Activated CD8-positive, alpha-beta memory T cell treated with anti-CD3 and anti-CD28 coated beads for 24 hours (primary cell): ENCODE measurements at places on chromosomes 3 and 15.

DNA sequence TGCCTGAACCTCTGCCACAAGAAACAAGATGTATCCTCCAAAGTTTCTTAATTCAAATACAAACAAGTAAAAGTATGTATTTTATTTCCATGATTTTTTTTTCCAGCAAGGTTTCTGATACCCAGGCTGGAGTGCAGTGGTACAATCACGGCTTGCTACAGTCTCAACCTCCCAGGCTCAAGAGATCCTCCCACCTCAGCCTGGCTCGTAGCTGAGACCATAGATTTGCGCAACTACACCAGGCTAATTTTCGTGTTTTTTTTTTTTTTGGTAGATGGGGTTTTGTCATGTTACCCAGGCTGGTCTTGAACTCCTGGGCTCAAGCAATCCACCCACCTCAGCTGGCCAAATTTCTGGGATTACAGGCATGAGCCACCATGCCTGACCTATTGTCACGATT, 12.2 kb upstream of the VEPH1 start:
- no peak for DNase-seq

- DNase-seq, result no peak
Observed at GRCh38 chr3:144085964-144086363, 114.3 kb downstream of the DIPK2A start.

DNA sequence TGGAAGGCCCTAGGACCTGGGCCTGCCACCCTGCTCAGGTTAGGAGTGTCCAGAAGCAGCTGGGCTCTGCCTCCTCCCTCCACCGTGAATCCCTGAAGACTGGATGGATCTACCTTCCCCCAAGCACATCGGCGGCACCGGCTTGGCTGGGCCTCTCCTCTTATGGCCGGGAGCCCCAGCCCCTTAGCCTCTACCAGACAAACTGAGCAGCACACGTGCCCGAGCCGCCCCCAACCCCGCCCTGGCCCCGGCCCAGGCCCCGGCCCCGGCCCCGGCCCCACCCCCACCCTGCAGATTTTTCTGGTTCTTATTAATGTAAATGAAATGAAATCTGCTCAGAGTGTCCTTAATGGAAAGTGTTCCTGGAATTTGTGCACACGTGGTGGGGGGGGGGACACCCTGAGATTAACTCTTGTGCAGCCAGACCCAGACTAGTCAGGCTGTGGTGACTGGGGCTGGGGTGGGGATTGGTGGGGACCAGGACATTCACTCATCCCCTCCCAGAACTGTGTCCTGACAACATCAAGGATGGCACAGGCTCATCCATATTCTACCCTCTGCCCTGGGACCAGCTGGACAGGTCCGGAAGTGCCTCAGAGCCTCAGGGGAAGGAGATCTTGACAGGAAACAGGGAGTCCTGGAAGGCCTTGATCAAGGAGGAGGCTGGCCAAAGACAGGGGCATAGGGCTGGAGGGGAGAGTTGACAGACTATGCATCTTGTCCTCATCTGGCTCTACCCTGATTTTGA, 30.9 kb upstream of the SEMA3F start:
- no peak for DNase-seq

DNA sequence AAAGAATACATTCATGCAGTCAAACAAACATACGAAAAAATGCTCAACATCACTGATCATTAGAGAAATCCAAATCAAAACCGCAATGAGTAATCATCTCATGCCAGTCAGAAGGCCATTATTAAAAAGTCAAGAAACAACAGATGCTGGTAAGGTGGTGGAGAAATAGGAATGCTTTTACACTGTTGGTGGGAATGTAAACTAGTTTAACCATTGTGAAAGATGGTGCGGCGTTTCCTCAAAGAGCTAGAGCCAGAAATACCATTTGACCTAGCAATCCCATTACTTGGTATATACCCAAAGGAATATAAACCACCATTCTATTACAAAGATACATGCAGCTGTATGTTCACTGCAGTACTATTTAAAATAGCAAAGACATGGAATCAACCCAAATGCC, 330.4 kb downstream of the EDEM1 start:
- no peak for DNase-seq

DNA sequence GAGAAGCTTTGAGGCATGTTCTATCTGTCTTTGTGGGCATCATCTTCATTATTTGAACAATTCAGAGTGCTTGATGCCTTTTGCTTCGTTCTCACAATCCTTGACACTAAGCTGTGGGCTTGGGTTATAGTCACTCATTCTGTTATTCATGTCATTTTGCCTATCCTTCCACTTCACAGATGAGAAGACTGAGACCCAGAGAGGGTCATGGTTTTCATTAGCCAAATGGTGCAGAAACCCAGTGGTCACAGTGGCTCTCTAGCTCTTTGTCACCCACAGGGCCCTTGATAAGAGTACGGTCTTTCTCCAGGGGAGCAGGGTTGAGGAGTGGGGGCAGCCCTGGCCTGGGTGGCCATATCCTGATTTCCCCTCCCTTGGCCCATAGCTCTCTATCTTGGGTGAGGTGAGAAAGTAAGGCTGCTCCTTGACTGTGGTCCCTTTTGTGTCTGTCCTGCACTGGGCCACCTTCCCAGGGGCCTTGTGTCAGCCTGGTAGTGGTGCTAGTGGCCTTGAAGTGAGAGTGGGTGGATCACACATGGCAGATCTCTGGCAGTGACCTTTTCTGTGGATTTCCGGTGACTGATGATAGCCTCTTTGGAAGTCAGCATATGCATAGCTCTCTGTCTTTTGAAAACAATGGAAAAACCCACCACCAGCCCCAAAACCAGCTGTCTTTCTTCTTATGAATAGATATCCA, 130.1 kb downstream of the IGF1R start:
- no peak for DNase-seq

- no peak for DNase-seq
Observed at GRCh38 chr15:69731081-69731330, 278.4 kb downstream of the RPLP1 start.

GRCh38 chr15:72970933-72971760, 81.1 kb upstream of the NEO1 start:
- DNase-seq, result no peak

DNA sequence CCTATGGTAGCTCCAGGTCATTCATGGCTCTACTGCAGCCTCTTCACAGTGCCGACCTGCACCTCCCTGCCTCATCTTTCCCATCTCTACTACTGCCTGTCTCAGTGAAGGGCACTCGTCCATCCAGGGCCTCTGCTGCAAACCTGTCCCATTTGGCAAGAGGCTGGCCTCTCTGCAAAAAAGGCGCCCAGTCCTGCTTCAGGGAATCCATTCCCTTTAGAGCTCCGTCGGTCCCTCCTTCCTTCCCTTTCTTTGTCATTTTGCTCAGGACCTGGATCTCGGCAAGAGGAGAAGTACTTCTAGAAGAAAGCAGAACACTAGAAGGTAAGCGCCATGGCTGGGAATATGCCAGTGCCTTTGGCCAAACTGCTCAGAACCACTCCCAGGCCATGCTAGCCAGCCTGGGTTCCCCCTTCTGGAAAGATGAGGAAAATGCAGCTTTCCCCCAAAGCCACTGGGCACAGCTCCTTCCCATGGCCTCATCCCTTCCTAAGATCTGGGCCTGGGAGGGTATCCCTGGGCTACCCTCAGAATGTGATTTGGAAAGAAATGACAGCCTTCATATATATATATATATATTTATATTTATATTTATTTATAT, 6.4 kb upstream of the ISL2 start:
- DNase-seq, result no peak

- DNase-seq, result no peak
Observed at GRCh38 chr3:127925384-127925783, 10.4 kb downstream of the KBTBD12 start.

DNA sequence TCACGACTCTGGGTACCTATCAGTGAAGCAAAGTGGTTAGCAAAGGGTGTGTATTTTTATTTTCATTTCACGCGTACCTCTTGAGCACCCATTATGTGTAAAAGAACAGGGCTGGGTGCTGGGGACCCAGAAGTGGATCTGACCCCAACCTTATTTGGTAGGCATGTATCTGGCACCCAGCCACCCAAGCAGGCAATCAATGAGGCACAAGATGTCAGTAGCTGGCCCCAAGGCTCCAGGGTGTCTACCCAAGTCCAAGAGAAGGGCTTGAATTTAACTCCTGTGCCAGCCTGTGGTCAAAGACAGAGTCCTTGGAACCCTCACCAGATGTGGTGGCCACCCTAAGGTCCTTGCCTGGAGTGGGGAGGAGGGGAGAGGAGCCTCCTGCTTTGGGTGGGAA, 5.7 kb downstream of the PLEKHO2 start:
- DNase-seq, result no peak

DNA sequence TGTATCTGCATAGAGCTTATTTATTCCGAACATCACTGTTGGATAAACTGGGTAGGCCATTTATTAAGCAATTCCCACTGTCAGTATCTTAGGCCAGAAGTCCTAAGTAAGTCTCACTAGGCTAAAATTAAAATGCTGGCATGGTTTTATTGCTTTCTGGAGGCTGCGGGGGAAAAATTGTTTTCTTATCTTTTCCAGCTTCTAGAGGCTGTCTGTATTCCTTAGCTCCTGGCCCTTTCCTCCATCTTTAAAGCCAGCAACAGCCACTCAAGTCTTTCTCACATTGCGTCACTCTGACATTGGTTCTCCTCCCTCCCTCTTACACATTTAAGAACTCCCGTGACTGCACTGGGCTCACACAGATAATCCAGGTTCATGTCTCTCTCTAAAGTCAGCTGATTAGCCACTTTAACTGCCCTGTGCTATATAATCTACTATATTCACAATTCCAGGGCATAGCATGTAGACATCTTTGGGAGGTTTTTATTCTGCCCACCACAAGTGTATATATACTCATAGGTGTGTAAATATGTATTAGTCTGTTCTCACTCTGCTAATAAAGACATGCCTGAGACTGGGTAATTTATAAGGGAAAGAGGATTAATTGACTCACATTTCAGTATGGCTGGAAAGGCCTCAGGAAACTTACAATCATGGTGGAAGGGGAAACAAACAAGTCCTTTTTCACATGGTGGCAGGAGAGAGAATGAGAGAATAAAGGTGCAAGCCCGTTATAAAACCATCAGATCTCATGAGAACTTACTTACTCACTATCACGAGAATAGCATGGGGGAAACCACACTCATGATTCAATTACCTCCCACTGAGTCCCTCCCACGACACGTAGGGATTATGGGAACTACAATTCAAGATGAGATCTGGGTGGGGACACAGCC, 113.5 kb upstream of the SLC7A14 start:
- DNase-seq, result no peak

- no peak for DNase-seq
Observed at GRCh38 chr15:65528461-65529060, 1.7 kb upstream of the HACD3 start.

DNA sequence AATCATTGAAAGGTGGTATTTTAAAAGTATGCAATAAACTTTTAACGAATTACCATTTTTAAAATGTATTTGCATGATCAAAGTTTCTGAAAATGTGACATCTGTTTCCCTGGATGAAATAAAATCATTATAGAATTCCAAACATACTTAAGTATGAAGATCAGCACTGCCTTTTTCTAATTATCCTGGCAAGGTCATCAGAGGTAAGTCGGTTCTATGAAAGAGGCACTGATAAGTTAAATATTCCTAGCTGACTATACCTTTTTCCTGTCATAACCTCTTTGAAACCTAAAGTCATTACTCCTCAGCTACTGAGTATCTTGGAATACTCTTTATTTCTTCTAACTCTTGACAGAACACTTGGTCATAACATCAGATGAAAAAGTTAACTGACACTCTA, 406.1 kb upstream of the ALCAM start:
- no peak for DNase-seq

DNA sequence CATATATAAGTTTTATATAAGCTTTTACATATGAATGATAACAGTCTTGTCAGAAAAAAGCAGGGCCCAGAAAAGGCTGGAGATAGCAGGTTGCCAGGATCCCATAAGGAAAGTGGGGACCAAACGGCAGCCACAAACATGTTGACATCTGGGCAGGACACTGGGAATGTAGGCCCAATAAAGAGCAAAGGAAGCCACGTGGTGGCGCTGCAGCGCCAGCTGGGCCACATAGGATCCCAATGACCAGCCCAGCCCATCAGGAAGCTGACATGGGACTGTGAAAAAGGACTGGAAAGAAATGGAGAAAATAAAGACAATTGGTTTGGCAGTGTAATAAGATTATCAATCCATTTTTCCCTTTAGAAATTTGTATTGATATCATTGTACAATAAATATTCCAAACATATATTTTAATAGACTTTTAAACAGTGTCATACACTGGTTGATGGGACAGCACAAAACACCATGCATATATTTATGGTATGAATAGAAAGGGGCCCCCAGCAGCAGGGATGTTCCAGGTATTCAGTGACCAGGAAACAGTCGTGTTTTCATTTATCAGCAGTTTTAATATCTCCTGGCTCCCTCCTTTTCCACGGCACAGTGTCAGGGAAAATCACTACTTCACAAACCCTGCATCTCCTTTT, 89.0 kb upstream of the STRIT1 start:
- no peak for DNase-seq

- DNase-seq, result no peak
Observed at GRCh38 chr3:188906236-188906635, 265.5 kb upstream of the TPRG1 start.
